ENCODE measurements at places on chromosomes 16 and 17.

DNA sequence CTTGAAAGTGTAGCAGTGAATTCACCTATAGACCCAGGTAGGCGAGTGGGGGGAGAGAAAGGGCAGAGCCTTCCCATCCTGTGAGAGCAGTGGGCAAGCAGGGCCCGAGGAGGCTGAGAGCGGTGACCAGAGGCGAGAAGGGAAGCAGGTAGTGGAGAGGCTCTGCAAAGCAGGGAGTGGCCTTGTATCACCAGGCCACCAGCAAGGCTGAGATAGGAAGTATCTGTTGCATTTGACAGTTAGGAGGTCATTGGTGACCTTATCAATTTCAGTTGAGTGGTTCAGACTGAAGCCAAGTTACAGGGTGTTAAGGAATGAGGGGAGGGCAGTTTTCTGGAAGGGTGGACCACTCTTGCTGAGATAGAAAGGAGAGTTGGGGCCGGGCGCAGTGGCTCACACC is 10.7 kb upstream of the HSD3B7 start:
- DNase-seq, result no peak

DNA sequence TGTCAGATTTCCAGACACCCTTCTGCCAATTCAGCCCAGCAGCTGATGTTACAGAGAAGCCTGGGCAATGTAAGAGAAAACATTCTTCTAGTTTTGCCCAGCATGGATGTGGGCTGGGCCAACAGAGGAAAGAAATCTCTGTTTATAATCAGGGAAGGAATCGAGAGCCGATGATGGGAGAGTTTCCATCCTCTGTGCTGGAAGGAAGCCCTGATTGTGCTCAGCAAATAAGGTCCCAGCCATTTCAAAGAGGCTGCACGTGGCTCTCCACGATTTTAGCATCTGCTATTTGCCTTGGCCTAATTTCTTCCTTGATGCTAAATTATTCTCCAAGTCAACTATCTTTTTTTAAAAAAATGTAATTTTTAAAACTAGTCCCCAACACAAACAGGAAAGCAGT is 70.0 kb downstream of the IRX6 start:
- no peak for DNase-seq

DNA sequence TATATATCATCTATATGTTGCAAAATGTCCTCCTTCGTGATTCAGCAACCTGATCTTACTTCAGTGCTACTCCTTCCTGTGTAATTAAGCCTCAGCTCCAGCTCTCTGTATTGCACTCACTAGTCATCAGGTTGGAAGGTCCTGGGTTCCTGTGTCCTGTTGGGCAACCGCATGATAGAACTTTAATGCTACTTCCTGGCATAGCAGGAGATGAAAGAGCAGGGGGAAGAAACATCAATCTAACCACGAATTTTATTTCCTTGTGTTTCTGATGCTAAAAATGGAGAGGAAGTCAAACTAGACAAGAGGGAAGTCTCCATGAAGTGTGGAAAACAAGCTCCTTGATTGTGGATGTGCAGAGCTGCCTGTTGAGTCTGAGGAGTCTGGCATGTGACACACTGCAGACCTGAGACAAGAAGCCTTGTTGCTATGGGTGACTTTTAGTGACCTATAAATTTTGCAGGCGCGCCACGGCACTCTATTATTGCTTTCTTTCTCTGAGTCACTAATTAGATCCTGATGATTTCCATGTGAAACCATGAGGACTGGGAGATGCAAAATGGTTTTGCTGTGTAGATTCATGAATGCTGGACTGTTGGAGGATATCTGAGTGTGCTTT is 25.6 kb downstream of the IGSF6 start:
- DNase-seq, result peak; percentile 98

GRCh38 chr17:48729335-48730239 is 1.0 kb upstream of the HOXB13 start:
- no peak for DNase-seq

DNA sequence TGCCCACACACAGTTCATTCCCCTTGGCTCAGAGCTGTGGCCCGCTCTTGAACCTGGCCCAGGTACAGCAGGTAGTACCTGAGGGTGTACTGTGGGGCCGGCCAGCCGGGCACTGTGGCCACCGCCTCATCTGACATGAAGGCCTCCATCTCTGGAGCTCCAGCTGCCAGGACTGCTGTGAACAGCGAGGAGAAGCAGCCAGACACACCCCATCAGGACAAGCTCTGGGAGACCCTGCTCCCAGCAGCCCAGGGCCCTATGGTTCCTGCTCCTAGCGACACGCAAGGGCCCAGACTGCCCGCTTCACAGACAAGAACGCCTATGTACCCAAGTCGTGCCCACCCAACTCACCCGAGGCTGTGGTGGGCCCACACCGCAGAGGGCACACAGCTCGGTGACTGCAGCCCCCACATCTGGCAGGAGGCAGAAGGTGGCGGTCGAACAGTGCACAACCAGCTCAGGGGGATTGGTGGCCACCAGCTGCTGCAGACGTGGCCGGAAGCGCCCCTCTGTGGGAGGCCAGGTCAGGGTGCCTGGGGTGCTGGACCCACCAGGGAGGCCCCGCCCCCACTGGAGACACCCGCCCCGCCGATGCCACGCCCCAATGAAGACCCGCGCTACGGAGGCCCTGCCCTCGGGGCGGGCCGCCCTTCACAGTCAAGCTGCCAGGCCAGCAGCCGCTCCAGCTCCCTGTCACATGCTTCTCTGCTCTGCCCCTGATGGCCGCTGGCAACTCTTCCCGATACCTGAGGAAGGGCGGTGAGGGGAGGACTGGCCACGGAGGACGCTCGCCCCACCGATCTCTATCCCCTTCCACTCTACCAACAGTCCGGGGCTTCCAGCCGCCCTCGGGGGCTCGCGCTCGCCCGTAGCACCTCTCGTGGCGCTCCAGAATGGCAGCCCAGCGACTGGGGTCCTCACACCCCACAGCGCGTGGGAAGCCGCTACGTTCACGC is 1.1 kb upstream of the STUB1 start:
- DNase-seq, result peak; percentile 64

- peak; percentile 45 for DNase-seq
Observed at GRCh38 chr17:49455272-49455861, 39.7 kb upstream of the NGFR start.

GRCh38 chr17:39822051-39822451 is 42.1 kb downstream of the IKZF3 start:
- DNase-seq, result no peak

GRCh38 chr17:2057175-2057759 is 2.4 kb downstream of the HIC1 start:
- DNase-seq, result no peak

DNA sequence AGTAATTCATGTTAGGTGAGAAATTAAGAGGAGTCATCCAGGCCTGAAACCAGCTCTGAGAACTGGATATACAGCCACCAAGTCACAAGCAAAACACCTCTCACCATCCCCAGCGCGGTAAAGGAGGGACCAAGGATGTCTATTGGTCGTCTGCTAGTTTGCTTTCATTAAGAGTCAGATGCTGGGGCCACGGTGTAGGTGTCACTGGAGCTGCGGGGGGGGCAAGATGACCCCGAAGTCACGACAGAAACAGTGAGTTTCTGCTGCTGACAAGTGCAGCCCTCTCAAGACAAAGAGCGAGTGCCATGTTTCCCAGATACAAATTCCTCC is 790 bp downstream of the NCBP3 start:
- peak; percentile 58 for DNase-seq

- no peak for DNase-seq
Observed at GRCh38 chr17:82239926-82240505, 11.2 kb downstream of the SLC16A3 start.

Measured in GM23248 (cell line).